ENCODE measurements at places on chromosomes 6 and 20.

GRCh38 chr20:37850036-37850592, 52.8 kb upstream of the VSTM2L start:
- no peak for DNase-seq

DNA sequence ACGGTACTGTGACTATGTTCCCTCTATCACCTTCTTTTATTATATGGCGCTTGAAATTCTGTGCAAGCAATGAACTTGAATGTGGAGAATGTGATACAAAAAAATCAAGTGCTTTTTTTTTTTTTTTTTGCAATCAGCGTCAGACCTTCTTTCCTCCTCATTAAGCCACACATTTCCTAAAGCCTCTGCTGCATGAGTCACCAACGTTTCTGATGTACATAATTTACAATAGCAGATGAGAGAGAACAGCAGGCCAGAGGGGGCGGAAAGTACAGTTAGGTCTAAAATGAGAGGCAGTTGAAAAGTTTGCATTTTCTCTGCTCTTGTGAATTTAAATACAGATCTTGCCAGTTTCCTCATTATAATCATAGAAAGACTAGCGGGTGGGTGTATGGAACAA, 114.6 kb upstream of the RIPOR2 start:
- DNase-seq, result no peak

GRCh38 chr20:63752411-63753101, 13.0 kb downstream of the SLC2A4RG start:
- DNase-seq, result no peak

- no peak for DNase-seq
Measured at GRCh38 chr20:64159286-64159680, 5.0 kb upstream of the MYT1 start.

DNA sequence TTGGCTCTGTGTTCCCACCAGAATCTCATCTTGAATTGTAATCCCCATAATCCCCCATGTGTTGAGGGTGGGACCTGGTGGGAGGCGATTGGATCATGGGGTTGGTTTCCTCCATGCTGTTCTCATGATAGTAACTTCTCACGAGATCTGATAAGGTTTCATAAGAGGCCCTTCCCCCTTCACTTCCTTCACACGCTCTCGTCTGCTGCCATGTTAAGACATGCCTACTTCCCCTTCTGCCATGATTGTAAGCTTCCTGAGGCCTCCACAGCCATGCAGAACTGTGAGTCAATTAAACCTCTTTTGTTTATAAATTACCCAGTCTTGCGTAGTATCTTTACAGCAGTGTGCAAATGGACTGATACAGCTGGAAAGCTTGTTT, 90.0 kb downstream of the ELOVL5 start:
- DNase-seq, result no peak

GRCh38 chr20:46267108-46268105, 40.9 kb downstream of the CDH22 start:
- no peak for DNase-seq

- DNase-seq, result no peak
Measured at GRCh38 chr6:109901976-109902375, 76.1 kb upstream of the GPR6 start.

DNA sequence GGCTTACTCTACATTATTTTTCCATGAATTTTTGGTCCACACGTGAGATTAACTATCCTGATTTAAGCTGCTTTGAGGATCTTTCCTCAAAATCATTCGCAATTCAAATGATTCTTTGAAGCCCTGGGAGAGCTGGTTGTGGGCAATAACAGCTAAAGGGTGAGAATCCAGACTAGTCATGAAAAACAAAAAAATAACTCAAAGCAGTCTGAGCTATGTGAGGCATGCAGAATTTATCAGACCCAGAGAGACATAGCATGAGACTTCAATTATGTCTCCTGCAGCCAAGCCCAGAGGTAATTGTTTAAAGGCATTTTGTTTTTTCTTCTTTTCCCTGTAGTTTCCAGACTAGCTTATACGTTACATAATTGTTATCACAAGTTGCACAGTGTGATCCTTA, 517.3 kb upstream of the PTCHD4 start:
- no peak for DNase-seq

DNA sequence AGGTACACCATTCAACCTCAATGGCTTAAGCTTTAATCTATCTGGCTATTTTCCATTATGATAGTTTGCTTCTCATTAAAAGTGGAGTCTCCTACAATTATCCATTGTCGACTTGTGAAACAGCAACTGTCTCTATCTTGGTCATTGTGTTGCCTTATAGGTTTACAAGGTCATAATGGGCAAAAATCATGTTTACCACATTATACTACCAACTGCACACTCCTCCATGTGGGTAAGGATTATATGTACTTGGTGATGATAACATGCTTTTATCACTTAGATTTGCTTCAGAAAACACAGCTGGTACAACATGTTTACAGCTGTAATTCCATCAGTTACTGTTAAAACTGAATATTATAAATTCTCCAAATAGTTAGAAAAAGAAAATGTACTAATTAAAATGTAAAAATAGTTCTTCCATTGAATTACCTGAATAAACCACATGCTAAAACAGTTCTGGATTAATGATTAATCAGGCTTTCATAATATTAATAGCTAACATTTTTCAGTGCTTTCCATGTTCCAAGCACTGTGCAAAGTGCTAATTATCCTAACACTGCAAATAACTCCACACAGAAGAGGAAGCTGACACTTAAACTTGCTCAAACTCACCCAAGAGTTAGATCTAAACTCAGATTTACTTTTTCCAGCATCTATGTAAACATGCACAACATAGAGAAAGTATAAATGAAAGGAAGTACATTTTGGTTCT, 96.7 kb downstream of the OGFRL1 start:
- no peak for DNase-seq

GRCh38 chr6:132400555-132400882, 756 bp downstream of the MOXD1 start:
- no peak for DNase-seq

- no peak for DNase-seq
Measured at GRCh38 chr6:108156180-108156937, 9.5 kb upstream of the NR2E1 start.

GRCh38 chr6:138105880-138106664, 1.1 kb downstream of the PERP start:
- DNase-seq, result no peak

DNA sequence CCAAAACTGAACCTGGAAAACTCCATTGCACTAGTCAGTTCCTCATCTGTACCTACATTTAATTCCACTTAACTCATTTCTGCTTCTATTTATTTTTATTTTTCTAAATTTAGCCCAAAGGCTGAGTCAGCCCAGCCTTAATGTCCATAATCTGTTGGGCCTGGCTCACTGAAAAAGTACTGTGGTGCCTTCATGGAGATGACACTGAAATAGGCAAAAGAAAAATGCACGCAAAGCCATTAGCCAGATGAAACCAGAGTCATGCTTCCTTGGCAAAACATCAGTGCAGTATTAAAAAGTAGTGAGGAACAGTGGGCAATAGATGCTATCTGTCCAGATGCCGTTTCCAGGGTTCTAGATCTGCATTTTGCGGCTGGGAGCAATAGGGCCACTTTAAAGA, 14.7 kb upstream of the PLCB4 start:
- DNase-seq, result no peak

DNA sequence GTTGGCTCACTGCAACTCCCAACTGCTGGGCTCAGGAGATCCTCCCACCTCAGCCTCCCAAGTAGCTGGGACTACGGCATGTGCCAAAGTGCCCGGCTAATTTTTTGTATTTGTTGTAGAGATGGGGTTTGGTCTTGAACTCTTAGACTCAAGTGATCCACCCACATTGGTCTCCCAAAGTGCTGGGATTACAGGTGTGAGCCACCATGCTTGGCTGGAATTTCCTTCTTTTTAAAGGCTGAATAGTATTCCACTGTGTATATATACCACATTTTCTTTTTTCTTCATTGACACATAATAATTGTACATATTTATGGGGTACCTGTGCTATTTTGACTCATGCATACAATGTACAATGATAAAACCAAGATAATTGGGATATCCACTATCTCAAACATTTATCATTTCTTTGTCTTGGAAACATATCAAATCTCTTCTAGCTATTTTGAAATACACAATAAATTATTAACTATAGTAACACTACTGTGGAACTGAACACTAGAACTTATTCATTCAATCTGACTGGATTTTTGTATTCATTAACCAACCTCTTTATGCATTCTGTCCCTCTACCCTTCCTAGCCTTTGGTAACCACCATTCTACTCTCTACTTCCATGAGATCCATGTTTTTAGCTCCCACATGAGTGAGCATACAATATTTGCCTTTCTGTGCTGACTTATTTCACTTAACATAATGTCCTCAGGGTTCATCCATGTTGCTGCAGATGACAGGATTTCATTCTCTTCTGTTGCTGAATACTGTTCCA, 7.8 kb downstream of the MDC1 start:
- no peak for DNase-seq

- no peak for DNase-seq
Measured at GRCh38 chr20:20480126-20480525, 112.2 kb downstream of the INSM1 start.

GRCh38 chr6:38573801-38574395, 65.8 kb downstream of the BTBD9 start:
- no peak for DNase-seq

DNA sequence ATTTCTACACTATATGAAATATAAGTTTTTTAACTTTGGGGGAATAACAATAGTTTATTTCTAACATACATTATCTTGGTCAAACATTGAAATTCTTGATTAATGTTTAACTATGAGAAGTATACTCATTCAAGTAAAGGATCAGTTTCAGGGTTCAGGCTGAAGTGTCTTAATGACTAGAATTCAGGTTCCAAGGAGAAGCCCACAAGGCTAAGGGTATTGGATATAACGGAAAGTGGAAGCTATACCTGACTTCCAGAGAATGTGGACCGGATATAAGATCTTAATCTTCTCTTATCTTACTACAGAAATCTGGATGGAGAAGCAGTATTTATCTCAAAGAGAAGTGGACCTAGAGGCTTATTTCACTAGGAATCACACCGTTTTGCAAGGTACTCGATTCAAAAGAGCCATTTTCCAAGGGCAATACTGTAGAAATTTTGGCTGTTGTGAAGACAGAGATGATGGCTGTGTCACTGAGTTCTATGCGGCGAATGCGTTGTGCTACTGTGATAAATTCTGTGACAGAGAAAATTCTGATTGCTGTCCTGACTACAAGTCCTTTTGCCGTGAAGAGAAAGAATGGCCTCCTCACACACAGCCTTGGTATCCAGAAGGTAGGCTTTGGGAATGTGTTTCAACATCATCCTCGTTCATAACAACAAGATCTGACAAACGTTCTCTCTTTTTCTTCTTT, at the start of gene TINAG:
Gene TINAG, plus strand, starts transcription at position 153 of the 697 bp plus-strand sequence. Its CDS starts 110 bp downstream, at position 263.
- no peak for DNase-seq

- no peak for DNase-seq
Measured at GRCh38 chr6:28816339-28816908, 107.4 kb downstream of the TRIM27 start.

DNA sequence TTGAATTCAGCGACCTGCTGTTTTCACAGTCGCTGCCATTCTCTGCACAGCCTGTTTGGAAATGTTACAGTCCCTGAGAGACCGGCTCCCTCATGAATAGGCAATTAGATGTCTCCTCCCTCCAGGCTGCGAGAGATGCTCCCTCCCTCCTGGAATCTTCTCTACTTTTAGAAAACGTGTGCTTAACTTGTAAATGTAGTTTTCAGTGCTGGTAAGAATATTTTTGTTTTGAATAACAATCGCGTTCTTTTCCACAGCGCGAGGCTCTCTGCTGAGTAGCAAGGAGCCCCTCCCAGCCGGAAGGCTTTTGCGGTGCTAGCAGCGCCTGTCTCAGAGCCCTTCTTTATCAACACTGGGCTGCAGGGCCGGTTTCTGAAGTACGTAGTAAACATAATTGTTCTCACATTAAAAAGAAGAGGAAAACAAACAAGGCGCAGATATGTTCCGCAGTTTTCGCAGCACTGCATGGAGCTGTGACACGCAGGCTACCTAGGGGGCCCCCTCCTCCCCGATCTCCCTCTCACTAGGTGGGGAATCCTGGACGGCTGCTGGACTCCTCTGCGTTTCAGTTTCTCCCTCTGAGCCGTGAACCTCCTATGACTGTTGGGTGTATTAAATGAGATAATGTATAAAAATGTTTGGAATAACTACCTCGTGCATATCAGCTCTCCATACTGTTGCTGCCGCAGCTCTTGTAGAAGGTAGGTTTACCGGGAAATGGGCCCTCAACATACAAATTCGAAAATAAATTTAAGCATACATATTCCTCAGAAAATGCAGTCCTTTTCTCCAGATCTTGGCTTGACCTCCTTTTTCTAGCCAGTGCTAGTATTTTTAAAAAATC, 79.0 kb upstream of the SPACA1 start:
- no peak for DNase-seq

DNA sequence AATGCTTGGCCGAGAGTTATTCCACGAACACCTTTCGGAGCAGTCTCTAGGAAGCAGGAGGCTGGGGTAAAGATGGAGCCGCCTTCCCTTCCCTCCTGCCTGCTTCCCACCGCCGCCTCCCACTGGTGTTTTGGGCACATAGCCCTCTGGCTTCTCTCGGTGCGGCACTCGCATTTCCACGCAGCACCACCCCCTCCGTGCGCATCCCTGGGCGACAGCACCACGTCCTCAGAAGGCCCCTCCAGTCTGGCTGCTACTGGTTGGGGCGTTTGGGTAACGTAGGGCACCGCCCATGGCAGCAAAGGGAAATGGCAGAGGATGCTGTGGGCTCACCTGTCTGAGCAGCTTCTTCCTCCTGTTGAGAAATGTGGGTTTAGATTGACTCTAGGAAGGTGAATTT, 2.4 kb downstream of the COL20A1 start:
- no peak for DNase-seq

DNA sequence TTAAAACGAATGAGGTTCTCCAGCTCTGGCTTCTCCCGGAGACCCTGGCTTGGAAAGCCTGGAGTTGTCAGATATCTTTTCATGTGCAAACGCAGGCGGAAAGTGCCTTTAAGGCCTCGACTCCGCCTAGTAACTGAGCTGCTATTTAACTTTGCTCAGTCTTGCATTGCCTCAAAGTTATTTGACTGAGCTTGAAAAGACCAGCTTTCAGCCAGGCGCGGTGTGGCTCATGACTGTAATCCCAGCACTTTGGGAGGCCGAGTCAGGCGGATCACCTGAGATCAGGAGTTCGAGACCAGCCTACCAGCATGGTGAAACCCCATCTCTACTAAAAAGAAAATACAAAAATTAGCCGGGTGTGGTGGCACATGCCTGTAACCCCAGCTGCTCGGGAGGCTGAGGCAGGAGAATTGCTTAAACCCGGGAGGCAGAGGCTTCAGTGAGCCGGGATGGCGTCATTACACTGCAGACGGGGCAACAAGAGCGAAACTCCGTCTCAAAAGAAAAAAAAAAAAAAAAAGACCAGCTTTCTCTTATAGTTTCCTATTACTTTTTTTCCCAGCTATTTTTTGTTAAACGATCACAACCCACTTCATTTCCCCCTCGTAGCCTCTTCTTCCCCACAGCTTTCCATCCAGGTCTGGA, 1.9 kb downstream of the GCNT2 start:
- DNase-seq, result no peak

All from NCI-H2081 treated with DMSO at 0.1 percent for 48 hours (cell line).